AML-193 (cell line): ENCODE measurements at places on chromosomes 12 and 14.

- no peak for DNase-seq
Observed at GRCh38 chr12:29157486-29157946, 8.4 kb downstream of the FAR2 start.

DNA sequence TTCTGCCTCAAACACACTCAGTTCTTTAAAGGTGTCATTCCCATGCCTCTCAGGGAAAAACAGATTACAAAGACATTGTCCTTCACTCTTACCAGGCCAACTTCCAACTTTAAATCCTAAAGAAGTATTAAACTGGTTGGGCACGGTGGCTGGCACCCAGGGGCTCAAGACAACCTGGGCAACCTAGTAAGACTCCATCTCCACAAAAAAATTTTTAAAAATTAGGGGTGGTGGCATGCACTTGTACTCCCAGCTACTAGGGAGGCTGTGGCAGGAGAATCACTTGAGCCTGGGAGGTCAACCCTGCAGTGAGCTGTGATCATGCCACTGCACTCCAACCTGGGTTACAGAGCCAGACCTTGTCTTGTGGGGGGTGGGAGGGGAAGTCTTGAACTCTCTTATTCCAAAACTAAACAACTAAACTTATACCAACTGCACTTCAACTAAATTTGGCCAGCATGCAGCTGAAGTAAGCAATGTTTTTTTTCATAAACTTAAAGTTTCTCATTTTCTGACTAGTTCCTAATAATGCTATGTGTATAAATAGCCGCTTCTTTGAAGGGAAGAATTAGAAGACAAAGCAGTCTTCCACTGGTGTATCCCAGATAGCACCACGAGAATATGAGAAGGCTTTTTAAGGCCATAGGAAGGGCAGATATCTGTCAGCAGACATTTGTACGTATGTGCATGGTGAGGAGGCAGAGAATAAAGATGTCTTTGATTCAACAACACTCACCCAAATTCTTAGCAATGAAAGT, 2.4 kb downstream of the SLC11A2 start:
- DNase-seq: no peak

GRCh38 chr14:67863223-67863622, 43.6 kb downstream of the RAD51B start:
- no peak for DNase-seq

- DNase-seq: no peak
Observed at GRCh38 chr12:14048941-14049545, 67.6 kb upstream of the GRIN2B start.

GRCh38 chr12:43903686-43904085, 67.8 kb downstream of the TMEM117 start:
- no peak for DNase-seq

- DNase-seq: peak; percentile 66
Observed at GRCh38 chr14:69460093-69460701, 24.3 kb upstream of the PLEKHD1 start.

DNA sequence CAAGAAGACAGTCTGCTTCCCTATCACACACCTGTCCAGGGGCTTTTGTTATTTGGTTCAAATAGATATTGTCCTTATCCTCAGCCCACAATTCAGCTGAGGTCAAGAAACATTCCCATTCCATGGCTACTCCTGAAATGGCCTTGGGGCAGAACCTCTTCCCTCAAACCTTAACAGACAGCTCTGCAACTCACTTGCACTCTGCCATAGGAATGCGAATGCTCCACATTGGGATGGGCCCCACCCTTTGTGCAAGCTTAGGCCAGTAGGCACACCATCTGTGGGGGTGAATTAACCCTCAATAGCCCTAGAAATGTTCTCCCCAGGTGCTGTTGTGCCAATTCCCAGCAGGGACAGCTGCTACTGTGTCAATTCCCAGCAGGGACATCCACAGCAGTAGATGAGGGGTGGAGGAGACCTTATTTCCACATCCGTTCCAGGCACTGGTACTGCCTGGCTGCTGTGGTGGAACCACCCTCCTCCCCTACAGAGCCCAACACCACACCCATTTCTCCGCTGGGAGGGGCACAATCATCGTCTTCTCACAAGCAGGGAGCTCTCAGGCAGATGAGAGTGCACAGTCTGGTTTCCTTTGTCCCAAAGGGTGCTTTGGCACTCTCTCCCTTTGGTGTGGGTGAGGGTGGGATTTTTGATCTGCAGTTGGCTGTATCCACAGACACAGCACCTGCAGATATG, 42.3 kb upstream of the GLIPR1 start:
- no peak for DNase-seq

GRCh38 chr14:92724516-92725340, 23.7 kb downstream of the LGMN start:
- DNase-seq: no peak

DNA sequence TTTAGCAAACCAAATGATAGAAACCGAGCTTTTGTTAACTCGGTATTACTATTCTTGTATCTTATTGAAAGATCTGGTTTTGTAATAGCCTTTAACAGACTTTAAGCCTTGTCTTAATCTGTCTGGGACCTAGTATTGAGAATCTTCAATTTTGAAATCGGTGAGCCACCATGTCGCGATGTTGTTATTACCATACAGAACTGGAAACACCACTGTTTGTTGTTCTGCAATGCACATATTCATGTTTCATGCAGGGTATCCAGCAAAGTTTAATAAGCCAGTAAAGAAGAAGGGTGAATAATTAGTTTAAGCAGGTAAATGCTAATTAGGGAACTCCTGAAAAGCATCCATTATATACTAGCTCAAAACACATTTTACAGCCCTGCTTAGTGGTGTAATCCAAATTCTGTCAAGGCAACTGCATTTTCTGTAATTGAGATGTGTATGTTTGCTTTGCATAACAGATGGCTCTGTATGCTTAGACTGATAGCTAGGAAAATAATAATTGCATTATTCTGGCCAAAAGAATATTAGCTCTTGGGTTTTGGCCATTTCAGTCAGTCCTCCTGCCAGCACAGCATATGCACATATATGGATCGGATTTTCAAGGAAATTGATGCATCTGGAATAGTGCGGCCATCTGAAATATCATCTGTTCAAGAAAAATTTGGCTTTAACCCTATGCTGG, 389.2 kb downstream of the EGLN3 start:
- no peak for DNase-seq

GRCh38 chr12:51976376-51977160, 25.1 kb downstream of the ACVR1B start:
- DNase-seq: no peak

DNA sequence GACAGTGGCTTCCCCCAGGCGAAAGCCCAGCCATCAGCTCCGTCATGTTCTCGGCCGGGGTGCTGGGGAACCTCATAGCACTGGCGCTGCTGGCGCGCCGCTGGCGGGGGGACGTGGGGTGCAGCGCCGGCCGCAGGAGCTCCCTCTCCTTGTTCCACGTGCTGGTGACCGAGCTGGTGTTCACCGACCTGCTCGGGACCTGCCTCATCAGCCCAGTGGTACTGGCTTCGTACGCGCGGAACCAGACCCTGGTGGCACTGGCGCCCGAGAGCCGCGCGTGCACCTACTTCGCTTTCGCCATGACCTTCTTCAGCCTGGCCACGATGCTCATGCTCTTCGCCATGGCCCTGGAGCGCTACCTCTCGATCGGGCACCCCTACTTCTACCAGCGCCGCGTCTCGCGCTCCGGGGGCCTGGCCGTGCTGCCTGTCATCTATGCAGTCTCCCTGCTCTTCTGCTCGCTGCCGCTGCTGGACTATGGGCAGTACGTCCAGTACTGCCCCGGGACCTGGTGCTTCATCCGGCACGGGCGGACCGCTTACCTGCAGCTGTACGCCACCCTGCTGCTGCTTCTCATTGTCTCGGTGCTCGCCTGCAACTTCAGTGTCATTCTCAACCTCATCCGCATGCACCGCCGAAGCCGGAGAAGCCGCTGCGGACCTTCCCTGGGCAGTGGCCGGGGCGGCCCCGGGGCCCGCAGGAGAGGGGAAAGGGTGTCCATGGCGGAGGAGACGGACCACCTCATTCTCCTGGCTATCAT, 663 bp downstream of the PTGER2 start:
- peak; percentile 8 for DNase-seq

DNA sequence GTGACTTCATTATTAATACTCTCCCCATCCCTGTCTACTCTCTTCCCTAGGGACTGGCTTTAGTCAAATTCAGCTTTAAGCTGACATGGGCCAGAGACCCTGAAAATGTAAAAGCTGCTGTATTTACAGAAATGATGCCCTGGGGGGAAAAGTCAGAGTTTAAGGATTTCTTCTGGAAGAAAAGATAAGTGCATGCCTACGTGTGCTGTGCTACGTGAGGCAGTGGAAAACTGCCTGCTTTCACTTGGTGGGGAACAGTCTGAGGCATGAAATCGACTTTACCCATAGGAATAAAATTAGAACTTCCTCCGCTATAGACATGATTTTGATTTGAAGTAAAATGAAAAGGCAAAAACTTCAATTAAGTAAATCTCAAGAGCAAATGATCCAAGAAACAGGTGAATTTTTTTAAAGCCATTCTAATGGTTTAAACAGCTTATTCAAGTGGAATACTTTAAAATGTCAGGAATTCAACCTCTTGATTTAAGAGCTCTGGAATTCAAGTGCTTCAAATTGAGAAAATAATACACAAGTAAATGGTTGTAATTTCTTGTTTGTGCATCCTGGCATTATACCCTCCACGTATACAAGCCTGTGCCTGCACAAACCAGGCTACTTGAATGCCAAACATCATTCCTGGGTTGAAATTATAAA, 168.5 kb downstream of the FOXN3 start:
- DNase-seq: no peak

GRCh38 chr14:99274346-99275221, 2.6 kb upstream of the BCL11B start:
- peak; percentile 48 for DNase-seq
